ENCODE measurements at places on chromosomes 6 and 20. TPM values are rescaled to one million over a fixed set of nuclear protein-coding genes. Genes with fewer than 3 reads are reported as not detected.

- no peaks in the 10 kb centered on the region for H3K36me3 ChIP-seq
- no peaks in the 10 kb centered on the region for H3K27me3 ChIP-seq
- DNase-seq: no peak
- no peaks in the 10 kb centered on the region for H3K4me1 ChIP-seq
- no peak overlapping the region for H3K4me3 ChIP-seq
These were observed 111.2 kb upstream of the RIPOR2 start for GRCh38 chr6:25046942-25047341.

DNA sequence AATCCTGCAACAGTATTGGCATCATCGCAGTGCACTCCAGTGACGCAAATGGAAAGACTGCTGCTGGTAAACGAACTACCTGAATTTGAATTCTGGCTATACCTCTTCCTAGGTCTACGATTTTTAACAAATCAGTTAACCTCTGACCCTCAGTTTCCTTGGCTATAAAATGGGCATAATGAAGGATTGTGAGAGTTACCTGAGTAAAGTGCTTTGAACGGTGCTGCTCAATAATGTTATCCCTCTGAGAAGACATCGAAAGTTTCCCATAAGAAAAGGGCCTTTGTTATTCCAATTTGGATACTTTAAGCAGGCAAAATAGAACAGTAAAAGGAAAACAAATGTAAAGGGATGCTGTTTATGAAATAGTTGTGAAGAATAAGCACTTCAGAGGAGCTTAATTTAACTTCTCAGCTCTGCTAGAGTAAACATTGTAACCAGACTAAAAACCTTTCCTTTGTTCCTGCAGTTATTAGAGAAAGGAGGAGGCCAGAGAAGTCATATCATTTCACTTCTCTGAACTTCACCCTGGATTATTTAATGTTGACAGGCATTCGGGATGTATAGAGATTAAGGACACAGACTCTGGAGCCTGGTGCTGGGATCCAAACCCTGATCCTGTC lies 5.8 kb downstream of the SGK1 start:
- no peaks in the 10 kb centered on the region for H3K27me3 ChIP-seq
- peaks cover 20% of the 10 kb centered on the region for H3K4me1 ChIP-seq
- no peak for DNase-seq
- no peaks in the 10 kb centered on the region for H3K36me3 ChIP-seq

Gene TNNC2
- 1.1 TPM for total RNA-seq

DNA sequence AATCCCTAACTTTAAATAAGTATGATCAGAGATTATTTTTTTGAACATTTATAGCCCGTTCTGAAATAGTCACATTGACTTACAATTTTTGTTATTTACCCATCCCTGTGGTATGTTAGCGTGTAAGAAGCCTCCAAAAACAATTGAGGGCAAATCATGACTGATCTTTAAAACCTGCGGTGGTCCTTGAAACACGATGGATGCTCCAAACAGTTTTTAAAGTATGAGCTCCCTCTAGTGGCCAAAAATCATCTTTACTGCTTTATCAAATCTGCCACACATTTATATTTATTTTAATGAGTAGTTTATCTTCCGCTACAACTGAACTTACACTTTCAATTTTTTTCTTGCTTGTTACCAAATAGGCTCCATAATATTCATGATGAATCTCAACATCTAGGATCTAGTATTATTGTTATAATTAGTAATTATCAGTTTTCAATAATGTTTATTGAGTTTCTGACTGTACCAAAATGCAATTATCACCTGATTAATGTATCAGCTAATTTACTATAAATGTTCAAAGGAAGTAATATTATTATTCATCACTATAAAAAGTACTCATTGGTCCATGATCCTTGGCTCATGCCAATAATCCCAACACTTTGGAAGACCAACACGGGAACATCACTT lies 52.2 kb downstream of the MARCKS start:
- no peaks in the 10 kb centered on the region for H3K36me3 ChIP-seq
- H3K4me1 ChIP-seq: no peaks in the 10 kb centered on the region
- H3K4me3 ChIP-seq: no peak overlapping the region
- no peak for DNase-seq

- H3K27me3 ChIP-seq: no peaks in the 10 kb centered on the region
- no peak for DNase-seq
- H3K4me1 ChIP-seq: no peaks in the 10 kb centered on the region
- no peak overlapping the region for H3K4me3 ChIP-seq
These were observed 582.1 kb upstream of the JAG1 start for GRCh38 chr20:11255860-11256259.

DNA sequence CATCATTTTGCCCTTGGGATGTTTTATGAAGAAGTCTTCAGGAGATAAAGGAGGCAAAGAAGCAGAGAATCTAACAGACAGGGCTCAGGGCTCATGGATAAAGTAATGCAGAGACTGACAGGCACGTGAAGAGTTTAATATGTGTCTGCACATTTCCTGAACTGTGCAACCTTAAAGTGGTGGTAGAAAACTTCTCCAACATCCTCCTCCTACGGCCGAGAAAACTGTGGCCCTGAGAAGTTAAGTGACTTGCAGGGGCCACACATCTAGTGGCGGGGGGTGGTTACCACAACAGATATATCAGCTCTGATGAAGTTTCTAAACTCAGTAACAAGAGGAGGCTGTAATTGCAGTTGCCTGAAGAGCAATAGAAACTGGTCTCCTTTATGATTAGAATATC lies 61.0 kb downstream of the SOBP start:
- H3K27me3 ChIP-seq: no peaks in the 10 kb centered on the region
- DNase-seq: no peak

DNA sequence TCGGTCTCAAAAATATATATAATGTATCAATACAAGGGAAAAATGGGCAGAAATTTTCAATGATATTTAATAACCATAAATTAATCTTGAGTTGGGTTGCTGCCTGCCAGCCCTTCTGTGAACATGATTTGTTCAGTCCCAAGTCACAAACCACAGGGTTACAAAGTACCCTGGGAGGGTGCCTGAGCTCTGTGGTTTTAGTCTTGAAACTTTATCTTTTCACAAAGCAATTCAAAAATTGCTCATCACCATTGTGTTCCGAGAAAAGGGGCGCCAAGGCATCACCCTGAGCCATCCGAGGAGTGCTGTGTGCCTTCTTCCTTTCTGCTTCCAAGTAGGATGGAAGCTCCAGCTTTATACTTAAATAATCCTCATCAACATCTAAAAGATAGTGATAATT lies 141.6 kb upstream of the AKAP12 start:
- no peaks in the 10 kb centered on the region for H3K36me3 ChIP-seq
- DNase-seq: no peak
- H3K4me1 ChIP-seq: peaks cover 8% of the 10 kb centered on the region
- no peak overlapping the region for H3K27ac ChIP-seq
- H3K27me3 ChIP-seq: no peaks in the 10 kb centered on the region

Gene TMEM74B
- total RNA-seq: 1.1 TPM

DNA sequence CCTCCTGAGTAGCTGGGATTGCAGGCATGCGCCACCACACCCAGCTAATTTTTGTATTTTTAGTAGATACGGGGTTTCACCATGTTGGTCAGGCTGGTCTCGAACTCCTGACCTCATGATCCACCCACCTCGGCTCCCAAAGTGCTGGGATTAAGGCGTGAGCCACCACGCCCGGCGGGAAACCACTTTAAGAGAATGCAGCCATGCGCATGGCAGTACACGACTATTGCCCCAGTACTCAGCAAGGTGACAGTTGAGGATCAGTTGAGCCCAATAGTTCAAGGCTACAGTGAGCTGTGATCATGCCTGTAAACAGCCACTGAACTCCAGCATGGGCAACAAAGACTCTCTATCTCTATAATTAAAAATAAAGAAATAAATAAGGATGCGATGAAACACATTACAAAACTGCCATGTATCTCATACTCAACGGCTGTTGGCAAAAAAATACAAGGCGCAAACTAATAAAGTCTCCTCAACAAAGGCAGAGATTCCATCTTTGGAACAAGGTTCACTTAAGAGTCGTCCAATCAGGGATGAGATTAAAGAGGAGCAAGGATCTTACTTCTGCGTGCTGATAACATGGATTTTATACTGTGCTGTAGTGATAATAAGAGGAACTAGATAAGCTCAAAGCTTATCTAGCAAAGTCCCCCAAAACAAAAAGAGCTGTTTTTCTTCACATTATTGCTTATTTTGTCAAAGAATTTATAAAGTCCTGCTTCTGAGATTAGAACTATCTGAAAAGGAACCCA lies 51.1 kb downstream of the STAU1 start:
- no peak overlapping the region for H3K27ac ChIP-seq
- no peaks in the 10 kb centered on the region for H3K27me3 ChIP-seq
- DNase-seq: no peak
- H3K4me1 ChIP-seq: peaks cover 14% of the 10 kb centered on the region
- no peak overlapping the region for H3K4me3 ChIP-seq

DNA sequence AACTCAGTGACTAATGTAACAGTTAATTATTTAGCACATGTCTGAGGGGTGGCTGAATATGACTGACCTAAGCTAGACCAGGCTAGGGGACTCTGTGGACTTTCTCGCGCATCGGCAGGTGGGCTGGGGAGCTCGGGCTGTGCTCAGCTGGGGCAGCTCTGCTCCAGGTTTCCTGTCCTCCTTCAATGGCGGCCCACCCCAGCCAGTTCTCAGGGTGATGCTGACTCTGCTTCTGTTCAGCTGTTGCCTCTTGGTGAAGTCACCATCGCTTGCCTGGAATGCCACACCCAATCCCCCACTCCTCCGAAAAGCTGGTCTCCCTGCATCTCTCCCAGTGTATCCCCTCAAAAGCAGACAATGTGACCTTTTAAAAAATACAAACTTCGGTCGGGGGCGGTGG lies 20.0 kb downstream of the PPP1R3G start:
- H3K4me1 ChIP-seq: peaks cover 8% of the 10 kb centered on the region
- no peaks in the 10 kb centered on the region for H3K36me3 ChIP-seq
- H3K27me3 ChIP-seq: no peaks in the 10 kb centered on the region

Gene BPHL
- 11.3 TPM for total RNA-seq

DNA sequence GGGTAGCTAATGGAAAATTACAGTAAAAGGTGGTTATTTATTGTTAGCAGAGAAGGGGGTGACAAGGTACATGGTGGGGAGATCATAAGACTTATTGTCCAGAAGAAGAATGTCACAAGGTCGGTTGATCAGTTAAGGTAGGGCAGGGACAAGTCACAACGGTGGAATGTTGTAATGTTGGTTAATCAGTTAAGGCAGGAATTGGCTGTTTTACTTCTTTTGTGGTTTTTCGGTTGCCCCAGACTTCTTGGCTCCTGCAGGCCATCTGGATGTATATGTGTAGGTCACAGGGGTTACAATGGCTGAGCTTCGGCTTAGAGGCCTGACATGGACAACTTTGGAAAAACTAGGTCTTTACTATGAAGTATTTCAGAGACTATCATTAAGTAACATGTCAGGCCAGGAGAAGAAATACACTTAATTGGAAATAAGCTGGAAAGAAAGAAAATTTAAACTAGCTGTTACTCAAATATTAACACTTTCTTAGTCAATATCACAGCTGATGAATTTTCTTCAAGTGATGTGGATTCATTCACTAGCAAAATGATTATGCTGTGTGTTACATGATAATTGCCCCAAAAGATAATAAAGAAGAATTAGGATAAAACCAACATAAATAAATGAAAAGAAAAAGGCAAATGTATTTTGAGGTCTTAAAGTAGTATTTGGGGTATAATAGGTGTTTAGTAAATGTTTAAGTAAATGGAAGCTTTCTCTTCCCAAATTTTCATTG lies 4.4 kb downstream of the AIG1 start:
- no peaks in the 10 kb centered on the region for H3K36me3 ChIP-seq
- H3K27ac ChIP-seq: no peak overlapping the region
- peaks cover 6% of the 10 kb centered on the region for H3K4me1 ChIP-seq
- no peak overlapping the region for H3K4me3 ChIP-seq

DNA sequence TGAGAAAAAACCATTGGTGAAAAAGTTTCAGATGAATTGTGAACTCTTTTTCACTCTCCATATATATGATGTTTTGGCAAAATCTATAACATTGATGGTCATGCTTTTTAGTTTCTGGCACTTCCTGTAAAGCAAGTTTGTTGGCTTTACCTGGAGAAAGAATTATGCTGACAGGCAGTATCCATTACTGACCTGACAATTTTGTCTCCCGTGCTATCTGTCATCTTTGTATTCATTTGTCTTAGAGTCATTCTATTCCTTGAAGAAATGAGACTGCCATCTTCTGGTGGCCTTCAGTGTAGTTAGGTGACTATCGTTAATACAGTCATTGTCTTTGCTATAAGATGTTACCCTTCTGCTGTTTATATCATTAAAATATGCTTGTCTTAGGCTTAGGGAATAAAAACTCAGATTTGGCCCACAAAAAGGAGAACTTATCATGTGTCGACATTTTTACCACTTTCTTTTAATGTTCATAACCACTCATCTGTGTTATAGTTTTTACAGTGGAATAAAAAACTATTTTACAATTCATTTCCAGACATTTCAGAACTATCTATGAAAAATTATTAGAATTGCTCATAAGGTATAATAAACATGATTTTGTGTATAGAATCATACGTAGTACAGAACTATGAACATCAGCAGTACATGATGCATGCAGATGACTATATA lies 707.0 kb downstream of the EPM2A start:
- DNase-seq: no peak
- no peak overlapping the region for H3K27ac ChIP-seq
- no peaks in the 10 kb centered on the region for H3K27me3 ChIP-seq
- H3K36me3 ChIP-seq: no peaks in the 10 kb centered on the region

Gene AHI1
- 24.2 TPM for total RNA-seq

DNA sequence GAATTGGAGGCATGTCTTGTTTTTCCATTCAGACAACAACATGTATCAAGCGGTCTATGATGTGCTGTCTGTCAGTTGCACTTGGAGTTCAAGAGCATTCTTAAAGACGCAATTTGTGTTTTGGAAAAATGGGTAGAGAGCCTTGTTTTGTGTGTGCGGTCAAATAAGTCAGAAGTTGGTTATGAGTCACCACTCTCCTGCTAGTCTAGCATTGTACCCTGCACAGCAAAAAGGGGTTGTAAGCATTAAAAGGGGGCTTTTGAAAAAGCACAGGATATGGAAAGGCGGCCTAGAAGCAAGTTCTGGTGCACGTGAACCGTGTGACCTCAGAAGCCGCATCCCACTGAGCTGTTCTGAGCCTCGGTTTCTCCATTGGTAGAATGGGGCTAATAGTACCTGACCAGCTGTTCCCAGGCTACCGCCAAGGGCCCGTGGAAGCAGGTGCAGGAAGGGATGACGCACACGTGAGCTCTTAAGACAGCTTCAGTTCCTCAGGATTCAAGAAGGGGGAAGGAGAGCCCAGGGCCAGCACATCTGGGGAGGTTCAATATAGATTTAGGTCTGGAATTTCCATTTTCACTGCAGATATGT lies 61.6 kb upstream of the SNX9 start:
- DNase-seq: no peak
- no peaks in the 10 kb centered on the region for H3K36me3 ChIP-seq
- H3K4me3 ChIP-seq: no peak overlapping the region
- peaks cover 32% of the 10 kb centered on the region for H3K4me1 ChIP-seq

DNA sequence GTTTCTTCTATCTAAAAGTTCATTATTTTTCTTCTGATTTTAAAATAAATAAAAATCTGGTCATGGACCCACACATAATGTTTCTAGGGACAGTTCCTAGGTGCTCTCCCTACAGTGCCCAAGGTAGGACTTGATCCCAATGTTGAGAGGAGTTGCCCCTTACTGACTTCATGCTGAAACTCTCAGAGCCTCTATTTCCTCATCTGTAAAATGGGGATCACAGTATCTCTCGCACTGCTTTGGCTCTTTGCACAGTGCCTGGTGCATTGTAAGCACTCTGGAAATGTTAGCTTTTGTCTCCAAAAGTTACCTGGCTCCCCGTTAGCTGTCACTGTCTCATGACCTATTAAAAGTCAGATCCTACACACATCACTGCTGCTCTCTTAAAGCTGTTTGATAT lies 205.5 kb downstream of the TSHZ2 start:
- H3K27me3 ChIP-seq: no peaks in the 10 kb centered on the region
- H3K4me1 ChIP-seq: no peaks in the 10 kb centered on the region
- no peak overlapping the region for H3K4me3 ChIP-seq
- H3K36me3 ChIP-seq: no peaks in the 10 kb centered on the region

All from esophagus squamous epithelium (tissue), 5 donors.